IMR-90 (cell line): ENCODE measurements at places on chromosomes 2 and 18.
A peak's percentile ranks its signal among the peaks of the same experiment; 100 is the strongest.

DNA sequence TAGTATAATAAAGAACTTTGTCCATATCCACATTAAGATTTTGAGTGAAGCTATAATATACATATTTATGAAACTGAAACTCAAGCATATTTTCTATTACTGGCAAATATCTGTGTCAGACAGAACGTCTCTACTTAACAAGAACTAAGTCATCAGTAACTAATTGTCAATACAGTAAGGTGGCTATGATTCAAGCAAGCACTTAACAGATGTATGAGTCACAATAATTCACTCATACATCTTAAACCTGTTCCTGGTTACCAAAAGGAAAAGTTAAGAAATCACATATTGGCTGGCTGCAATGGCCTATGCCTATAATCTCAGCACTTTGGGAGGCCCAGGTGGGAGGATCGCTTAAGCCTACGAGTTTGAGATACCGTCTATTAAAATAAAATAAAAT lies 96.0 kb downstream of the SOS1 start:
- DNase-seq, result peak; percentile 46

- no peak for DNase-seq
These were observed 272.0 kb downstream of the TGIF1 start for GRCh38 chr18:3721771-3722648.

GRCh38 chr2:47031909-47032668 lies 116.5 kb upstream of the MCFD2 start:
- no peak for DNase-seq

GRCh38 chr2:105836840-105837692 lies 92.4 kb downstream of the NCK2 start:
- DNase-seq, result no peak

DNA sequence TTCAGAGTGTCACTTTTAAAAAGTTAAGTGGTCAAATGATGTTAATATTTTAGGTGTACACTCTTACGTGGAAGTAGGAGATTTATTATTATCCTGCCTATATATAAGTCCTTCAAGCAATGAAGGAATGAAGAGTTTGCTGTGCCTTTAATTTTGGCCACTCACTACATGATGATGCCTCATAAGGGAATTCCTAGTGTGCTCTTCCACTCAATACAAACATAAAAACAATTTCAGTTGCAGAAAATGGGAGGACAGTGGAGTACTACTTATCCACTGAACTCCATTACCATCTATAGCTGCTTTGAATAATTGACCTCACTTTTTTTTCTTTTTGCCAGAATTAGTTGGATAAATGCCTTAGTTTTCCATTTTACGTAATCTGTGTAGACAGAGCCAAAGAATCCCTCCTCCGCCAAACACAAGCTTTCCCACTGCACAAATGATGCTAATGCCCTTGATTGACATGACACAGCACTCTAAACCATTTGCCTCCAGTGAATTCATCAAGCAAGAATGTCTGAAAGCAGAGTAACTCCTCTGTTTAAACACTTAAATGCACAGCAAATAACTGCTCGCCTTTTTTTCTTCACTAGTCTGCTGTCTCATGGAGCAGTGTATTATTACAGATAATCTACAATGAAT lies 751.1 kb upstream of the FANCL start:
- DNase-seq, result no peak

DNA sequence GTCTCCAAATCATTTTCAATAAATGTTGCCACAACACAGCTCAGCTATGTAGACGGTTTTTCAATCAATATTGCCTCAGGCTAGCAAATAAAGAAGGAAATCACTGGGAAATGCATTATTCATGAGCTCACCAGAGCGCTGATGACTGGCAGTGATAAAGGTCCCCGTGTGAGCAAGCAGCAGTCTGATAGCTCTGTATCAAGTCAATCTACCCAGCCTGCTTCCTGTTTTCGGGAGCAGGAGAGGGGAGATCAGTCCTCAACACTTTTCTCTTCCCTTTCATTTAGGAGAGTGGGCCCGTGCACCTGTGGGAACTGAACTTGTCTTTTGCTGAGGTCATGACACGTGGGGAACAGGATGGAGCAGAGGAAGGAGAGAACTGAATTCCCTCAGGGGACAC lies 253.9 kb upstream of the SIX2 start:
- DNase-seq, result no peak

- peak; percentile 84 for DNase-seq
These were observed 7.7 kb downstream of the FHL2 start for GRCh38 chr2:105391058-105391627.

GRCh38 chr2:100741880-100742276 lies 78.1 kb upstream of the NPAS2 start:
- DNase-seq, result peak; percentile 62

- no peak for DNase-seq
These were observed 6.7 kb upstream of the RAB12 start for GRCh38 chr18:8602557-8602956.

GRCh38 chr18:10927286-10927992 lies 221.9 kb downstream of the PIEZO2 start:
- peak; percentile 89 for DNase-seq

DNA sequence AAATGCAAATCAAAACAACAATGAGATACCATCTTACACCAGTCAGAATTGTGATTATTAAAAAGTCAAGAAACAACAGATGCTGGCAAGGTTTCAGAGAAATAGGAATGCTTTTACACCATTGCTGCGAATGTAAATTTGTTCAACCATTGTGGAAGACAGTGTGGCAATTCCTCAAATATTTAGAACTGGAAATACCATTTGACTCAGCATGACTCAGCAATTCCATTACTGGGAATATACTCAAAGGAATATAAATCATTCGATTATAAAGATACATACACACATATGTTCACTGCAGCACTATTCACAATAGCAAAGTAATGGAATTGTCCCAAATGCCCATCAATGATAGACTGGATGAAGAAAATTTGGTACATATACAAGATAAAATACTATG lies 516.7 kb downstream of the ERBB4 start:
- DNase-seq, result peak; percentile 88

DNA sequence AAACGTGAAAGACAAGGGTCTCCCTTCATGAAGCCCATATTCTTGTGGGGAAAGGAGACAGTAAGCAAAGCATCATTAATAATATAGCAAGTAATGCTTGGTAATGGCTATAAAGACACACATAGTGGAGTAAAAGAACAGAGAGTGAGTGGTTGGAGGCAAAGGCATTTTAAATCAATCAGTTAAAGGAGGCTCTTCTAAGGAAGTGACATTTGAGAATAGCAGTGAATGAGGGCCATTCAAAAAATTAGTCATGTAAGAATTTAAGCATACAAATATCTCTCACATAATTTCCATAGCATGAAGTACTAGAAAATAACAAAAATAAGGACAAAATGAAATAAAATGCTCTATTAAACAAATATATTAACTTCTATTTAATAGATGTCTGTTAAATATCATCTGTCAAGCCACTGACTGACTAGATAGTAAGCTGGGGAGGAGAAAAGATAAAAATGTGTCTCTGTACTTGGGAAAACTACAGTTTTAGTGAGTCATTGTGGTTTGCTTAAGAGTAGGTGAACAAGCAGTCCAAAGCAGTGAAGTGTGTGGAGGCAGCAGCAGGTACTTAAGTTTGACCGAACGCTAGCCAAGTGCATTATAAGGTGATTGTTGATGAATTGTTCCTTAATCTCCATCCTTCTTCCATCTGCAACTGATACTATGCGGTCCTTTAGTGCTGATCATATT lies 160.1 kb downstream of the PARD3B start:
- DNase-seq, result peak; percentile 64

GRCh38 chr2:176096986-176097819 lies 2.4 kb upstream of the HOXD12 start:
- DNase-seq, result peak; percentile 48

GRCh38 chr18:53148123-53148522 lies 808.1 kb downstream of the DCC start:
- no peak for DNase-seq

DNA sequence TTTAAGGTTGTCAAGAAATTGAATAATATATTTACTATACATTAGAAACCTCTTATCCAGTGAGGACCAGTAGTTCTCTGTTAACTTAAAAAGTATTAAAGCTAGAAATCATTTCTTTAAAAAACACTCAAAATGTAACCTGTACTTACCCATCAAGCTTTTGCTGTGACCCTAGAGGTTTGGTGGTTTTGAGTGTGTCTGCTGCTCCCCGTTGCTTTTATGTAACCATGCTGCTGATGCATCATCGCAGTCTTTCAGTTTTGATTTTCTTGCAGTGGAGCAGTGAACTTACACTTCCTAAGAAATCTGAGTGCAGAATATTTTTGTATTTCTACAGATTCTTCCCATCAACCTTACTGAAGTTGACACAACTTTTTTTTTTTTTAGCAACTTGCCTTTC lies 34.2 kb downstream of the MRPS9 start:
- no peak for DNase-seq

DNA sequence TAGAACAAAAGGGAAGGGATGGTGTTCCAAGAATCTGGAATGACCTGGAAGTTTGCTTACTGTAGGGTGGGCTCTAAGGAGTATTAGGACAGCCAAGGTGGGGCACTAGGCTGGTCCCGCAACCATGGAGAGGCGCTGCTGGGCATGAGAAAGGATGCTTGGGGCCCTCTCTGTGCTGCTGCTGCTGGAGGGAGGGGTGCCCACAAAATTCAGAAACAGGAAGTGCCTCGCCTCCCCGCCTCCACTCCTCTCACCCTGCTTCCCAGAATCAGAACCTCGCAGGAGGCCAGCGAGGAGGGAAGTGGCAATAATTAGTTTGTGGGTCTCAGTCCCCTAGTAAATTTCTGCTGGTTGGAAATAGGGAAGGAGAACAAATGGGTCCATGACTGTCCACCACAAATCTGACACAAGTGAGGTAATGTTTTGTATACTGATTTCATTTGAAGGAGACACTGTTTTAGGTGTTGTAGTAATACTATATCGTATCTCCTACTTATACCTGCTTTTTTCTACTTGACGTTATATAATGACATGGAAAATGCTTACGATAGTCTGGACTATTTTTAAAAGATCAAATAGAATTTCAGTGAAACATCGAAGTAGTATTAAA lies 7.9 kb upstream of the PDCL3 start:
- DNase-seq, result no peak

- DNase-seq, result no peak
These were observed 14.9 kb upstream of the SOS1 start for GRCh38 chr2:39135690-39136259.

GRCh38 chr2:188865681-188866080 lies 108.5 kb upstream of the COL3A1 start:
- DNase-seq, result no peak

- peak; percentile 97 for DNase-seq
These were observed 78.3 kb upstream of the CRIM1 start for GRCh38 chr2:36277146-36277808.

GRCh38 chr2:191501561-191502168 lies 176.3 kb upstream of the NABP1 start:
- peak; percentile 70 for DNase-seq

GRCh38 chr18:55100817-55101457 lies 141.7 kb upstream of the CCDC68 start:
- DNase-seq, result peak; percentile 54

DNA sequence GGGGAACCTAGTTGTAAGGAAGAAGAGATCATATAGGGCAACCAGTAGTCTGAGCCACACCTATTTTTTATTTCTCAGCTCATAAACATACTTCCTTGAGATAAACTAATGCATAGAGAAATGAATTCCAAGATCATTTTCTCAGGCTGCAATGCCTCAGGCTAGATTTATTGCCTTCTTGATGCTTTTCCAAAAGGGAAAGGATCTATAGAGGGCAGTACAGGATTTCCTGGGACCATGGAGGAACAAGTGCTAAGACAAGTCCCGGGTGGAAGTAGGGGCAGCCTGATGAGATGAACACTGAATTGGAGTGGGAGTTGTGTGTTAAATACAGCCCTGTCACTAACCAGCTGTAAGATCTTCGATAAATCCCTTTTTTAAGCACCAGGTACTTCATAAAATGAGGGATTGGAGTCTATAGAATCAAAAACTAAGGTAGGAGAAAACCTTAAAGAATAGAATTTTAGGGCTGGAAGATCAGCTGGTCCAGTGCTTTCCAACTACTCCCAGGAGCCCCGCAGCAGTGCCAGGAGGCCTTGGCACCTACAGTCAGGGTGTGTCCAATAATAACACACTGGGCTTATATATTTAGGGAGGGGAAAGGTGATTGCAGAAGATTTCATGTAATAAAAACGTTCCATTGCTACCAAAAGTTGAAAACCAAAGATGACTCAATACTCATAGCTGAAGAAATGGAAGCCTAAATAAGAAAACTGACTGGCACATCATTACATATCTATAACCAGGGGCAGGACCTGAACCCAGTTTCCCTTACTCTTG lies 58.1 kb downstream of the SERTAD2 start:
- peak; percentile 17 for DNase-seq

- peak; percentile 84 for DNase-seq
These were observed 70.9 kb upstream of the ST6GAL2 start for GRCh38 chr2:106956879-106957278.

DNA sequence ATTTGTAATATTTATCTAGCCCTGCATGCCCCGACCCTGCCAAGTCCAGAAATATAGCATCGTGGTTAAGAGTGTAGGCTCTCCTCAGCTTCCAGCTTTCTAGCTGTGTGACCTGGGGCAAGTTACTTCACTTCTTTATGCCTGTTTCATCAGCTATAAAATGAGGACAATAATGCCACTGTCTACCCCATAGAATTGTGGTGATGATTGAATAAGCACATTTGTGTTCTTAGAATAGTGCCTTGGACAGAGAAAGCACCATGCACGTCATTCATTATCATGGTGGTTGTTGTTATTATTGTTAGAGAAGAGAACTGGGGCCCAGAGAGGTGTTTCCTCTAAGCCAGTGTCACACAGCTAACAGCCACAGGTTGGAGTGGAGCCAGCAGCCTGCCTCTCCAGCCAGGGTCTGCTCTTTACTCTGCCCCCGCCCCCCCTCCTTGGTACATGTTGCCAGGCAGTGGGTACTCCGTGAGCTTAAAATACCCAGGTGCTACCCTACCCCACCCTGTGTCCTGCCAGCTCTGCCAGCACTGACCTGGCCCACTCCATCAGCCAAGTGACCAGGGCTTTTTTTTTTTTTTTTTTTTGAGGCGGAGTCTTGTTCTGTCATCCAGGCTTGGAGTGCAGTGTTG lies 202.1 kb downstream of the CTIF start:
- DNase-seq, result no peak

DNA sequence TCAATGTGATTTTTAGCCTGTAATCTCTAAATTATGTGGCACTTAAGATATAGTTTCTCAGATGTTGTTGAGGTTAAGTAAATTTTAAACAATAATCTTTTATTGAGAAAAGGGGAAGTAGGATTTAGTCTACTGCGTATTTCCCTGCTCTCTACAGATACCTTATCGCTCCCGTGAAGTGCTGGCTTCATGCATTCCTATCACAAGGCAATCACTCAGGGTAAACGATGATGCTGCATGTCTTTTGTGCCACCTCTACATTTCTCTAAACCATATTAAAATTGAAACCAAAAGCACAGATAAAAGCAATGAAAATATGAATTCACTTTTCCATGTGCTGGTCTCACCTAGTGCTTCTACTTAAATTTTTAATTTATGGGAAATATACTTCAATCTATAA lies 14.4 kb upstream of the RPE start:
- DNase-seq, result no peak

GRCh38 chr2:138902239-138902871 lies 122.2 kb upstream of the NXPH2 start:
- DNase-seq, result no peak
